ENCODE measurements at places on chromosomes 6 and 20.

DNA sequence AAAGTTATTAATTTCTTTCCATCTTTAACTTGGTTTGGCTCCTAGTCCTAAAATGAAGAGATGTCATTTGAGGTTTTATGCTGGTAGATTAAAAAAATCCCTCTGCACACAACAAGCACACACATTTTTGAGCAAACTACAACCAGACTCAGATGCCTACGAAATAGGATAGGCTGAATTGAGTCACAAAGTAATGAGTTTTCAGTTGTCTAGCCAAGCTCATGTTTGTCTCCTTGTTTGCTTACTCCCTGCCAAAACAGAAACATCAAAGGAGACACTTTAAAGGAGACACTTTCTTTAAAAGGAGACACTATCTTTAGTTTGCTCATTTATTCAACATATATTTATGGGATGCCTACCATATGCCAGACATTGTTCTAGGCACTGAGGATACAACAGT, 56.2 kb downstream of the TPBG start:
- DNase-seq = no peak

GRCh38 chr6:27651371-27651732, 178.4 kb upstream of the ZNF184 start:
- DNase-seq = no peak

- no peak for DNase-seq
Observed at GRCh38 chr6:41413250-41413649, 77.8 kb downstream of the NCR2 start.

- DNase-seq = no peak
Observed at GRCh38 chr20:13581451-13581850, 57.3 kb downstream of the TASP1 start.

GRCh38 chr20:53227523-53227922, 255.4 kb downstream of the TSHZ2 start:
- DNase-seq = no peak
